ENCODE measurements at places on chromosomes 4 and X.

- DNase-seq: no peak
Observed at GRCh38 chr4:107757864-107758476, 37.9 kb upstream of the PAPSS1 start.

- no peak for DNase-seq
Observed at GRCh38 chr4:38162240-38162784, 202.1 kb downstream of the PTTG2 start.

- DNase-seq: no peak
Observed at GRCh38 chr4:53234669-53235068, 131.2 kb downstream of the SCFD2 start.

DNA sequence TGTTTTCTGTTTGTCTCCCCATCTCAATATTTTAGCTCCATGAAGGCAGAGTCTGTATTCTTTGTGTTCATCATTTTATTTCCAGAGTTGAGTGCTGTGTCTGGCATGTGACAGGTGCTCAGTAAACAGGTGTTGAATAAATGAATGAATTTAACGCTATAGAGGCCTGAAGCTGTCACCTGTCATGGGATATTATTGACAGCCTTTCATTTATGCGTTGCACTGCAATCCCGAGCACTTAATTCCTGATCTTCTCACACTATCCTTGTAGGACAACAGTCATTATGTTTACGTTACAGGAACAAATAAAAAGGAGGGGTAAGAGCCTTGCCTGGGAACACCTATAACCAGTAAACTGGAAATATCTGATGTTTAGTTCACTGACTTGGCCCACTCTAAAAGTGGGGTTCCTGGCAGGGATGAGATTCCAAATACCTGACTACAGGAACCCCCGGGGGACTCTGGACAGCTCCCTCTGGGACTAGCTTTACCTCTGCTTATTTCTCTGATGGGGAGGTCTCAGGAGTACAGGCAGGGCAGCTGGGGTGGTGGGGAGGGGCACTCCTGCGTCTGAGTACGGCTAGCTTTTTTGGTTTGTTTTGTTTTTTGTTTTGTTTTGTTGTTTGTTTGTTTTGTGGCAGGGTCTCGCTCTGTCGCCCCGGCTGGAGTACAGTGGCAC is 36.6 kb downstream of the SEL1L3 start:
- no peak for DNase-seq

DNA sequence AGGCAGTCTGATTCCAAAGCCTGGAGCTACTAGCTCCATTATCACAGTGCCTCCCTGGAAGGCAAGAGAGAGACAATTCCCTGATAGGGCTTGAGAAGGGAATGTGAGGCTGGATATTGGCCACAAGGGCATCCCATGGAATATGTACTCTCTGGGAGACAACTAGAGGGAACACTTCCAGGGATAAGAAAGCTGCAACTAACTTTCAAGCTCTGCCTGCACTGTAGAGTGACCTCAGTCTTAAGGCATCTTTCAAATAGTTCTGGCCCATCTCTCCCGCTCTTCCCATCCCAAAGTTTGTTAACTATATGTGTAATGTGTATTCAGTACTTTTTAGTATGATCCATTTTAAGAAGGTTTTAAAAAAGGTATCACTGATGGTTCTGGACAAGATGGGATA is 13.1 kb upstream of the RNF212 start:
- DNase-seq: no peak

DNA sequence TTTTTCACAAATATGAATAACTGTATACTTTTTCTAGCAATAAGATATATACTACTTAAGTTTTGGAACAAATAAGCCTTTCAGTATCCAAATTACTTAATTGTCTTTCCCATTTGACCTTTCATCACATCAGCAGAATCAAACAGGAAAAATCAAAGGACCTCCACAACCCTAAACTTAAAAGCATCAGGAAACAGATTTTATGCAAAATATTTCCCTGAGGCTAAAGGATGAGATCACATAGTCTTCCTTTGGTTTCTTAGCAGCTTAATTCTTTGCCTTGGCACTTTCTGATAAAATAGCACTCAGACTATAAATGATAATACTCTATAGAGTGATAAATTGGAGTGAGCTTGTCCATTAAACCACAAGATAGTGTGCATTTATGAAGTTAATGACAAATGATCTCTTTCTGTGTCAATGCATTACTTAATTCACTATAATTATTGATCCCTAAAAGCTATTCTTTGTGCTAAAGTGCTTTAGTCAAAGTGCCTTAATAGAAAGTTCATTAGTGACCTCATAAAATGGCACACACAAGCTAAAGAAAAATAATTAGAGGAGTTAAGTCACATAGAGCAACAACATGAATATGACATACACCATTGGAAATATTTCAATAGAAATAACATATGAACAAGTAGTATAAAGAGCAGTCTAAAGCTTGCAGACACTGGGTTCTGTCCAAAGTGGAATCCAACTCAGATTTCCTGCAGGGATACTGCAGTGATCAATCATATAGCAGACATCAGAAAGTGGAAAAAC is 15.7 kb upstream of the NDST3 start:
- no peak for DNase-seq

- no peak for DNase-seq
Observed at GRCh38 chrX:56763556-56764152, 34.6 kb downstream of the NBDY start.

DNA sequence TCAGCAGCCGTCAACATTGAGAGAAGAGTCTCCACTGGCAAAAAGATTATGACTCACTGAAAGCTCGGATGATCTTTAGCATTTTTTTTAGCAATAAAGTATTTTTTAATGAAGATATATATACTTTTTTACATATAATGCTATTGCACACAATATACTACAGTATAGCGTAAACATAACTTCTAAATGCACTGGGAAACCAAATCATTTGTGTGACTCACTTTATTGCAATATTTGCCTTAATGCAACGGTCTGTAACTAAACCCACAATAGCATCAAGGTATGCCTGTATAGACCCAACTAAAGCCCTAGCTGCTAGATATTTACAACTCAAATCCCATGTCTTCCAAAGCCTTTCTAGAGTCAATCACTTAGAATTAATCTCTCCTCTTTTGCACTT is 52.3 kb upstream of the EDNRA start:
- DNase-seq: no peak

DNA sequence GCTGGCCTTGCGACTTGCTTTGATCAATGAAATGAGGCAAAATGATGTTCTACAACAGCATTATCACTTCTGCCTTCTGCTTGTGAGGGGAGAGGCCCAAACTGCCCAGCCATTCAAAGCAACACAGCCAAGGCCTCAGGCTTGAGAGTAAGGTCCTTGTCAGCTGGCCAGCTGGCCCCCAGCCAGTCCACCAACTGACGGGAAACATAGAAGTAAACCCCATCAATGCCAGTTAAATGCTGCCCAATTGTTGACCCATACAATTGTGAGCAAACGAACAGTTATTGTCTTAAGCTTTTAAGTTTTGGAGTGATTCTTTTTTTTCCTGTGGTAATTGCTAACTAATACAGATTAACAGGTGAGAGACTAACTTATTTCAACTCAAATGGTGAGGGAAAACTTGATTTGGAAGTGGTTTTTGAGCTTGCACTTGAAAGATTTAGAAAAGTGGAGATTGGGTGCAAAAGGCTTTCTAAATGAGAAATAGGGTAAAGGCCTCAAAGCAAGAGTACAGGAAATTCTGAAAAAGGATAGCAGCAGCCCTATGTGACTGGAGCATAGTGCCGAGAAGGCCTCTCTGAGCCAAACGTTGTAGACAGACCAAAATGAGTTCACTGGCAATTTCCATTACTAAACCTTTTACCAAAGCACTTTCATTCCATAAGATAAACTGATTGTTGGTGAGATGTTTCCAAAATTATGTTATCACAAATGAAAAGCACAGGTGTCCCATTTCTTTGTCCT is 66.9 kb downstream of the ARHGEF38 start:
- DNase-seq: no peak

GRCh38 chr4:3444351-3445110 is 2.8 kb downstream of the HGFAC start:
- DNase-seq: no peak

- DNase-seq: no peak
Observed at GRCh38 chr4:83129264-83129663, 14.7 kb upstream of the PLAC8 start.

GRCh38 chrX:152405561-152405960 is 45.6 kb downstream of the GABRA3 start:
- no peak for DNase-seq

- no peak for DNase-seq
Observed at GRCh38 chr4:182093431-182093831, 149.8 kb upstream of the TENM3 start.

DNA sequence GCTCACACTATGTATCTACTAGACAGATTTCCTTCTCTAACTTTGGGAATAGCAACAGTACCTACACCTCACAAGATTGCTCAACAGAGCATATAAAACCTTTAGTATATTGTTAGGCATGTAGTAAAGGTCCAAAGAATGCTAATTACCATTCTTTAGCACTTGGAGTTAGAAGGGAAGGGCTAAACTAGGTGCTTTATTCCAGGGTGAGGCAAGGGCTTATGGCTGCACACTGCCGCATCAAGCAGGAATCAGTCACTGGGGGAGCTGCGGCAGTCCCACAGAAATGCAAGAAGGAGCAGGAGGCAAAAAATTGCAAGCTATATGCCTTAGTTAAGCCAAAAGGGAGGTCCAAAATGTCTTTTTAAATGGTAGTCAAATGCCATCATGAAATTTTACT is 162.7 kb downstream of the PPP3CA start:
- DNase-seq: no peak

- no peak for DNase-seq
Observed at GRCh38 chr4:152747444-152747843, 32.1 kb downstream of the TIGD4 start.

DNA sequence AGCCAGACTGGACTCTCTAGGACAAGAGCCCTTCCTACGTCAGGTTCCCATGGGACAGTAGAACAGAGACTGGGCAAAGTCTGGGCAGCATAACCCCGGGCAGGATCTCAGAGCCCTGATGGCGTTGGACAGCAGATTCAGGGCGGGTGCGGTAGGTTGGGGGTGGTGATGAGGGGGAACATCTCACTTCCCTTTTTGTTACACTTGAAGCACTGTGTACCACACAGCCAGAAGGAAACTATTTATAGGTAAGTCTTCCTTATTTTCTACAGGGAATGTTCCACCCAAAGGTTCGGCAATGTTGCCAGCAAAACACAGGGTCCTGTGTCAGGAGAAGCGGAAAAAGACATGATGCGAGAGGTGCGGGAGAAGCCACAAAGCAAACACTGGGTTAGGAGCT is 54.3 kb downstream of the TSC22D3 start:
- DNase-seq: no peak

DNA sequence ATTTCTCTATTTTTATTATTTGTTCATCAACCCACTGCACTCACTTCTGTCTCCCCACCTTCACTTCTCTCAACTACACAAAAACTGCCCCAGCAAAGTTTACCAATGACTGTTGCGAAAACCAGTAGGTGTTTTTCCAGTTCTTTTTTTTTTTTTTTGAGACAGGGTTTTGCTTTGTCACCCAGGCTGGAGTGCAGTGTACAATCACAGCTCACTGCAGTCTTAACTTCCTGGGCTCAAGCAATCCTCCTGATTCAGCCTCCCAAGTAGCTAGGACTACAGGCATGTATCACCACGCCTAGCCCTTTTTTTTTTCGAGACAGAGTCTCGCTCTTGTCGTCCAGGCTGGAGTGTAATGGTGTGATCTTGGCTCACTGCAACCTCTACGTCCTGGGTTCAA is 24.1 kb upstream of the HPRT1 start:
- no peak for DNase-seq

- DNase-seq: peak; percentile 11
Observed at GRCh38 chrX:18983666-18984380, at the start of gene PHKA2. PHKA2 (minus strand) TSS chrX:18984114; CDS start chrX:18983932, 182 bp downstream.

- DNase-seq: no peak
Observed at GRCh38 chr4:111027526-111027925, 404.6 kb upstream of the PITX2 start.

All from substantia nigra (tissue), 51 donors.